ENCODE measurements at places on chromosomes 6 and 20.

DNA sequence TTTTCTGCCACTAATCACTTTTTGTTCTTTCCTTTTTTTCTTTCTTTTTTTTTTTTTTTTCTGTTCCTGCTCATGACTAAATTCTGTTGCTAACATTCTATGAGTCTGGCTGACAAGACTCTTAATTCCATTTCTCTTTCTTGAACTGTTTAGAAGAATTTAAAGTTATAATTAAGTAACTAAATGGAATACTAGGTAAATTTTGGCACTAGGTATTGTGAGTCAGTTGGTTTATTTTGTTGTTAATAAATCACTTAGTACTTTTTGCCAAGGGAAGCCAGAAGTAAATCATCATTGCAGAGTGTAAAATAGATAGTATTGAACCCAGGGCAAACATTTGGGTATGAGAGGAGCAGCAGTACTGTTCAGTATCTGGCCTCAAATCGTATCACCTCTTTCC lies 42.0 kb upstream of the PRDM1 start:
- no peak for DNase-seq

DNA sequence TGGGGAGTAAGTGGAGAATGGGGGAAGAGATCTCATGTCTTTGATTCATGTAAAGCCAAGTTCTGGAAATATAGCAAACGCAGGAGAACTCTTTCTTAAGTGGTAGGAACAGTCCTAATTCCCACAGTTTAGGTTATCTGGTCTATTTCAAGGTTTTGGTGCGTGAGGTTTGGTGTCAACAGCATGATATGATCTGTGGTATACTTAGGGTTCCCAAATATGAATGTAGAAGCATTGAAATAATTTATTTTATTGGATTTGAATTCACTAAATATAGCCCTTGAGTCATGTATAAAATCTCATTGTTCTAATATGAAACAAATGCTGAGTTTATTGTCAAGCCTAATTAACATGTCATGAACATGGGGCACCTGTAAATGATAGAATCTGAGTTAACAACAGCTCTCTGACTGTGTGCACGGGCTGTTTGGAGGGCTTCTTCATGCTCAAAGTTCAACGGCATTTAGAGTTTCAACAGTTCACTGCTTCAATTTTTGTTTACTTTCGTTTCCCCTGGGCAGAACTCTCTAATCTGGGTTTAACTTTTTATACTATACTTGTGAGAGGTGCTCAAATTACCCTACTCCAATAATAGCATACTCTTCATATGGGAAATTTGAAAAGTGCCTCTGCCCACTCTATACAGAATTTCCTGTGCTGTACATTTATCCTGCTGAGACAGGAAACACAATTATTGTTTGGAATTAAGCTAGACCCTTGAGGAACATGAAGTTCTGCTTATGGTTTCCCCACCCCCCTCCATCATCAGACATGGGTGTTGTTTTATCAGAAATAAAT lies 236.3 kb upstream of the ZNF217 start:
- no peak for DNase-seq

GRCh38 chr6:98056955-98057354 lies 773.9 kb upstream of the MMS22L start:
- no peak for DNase-seq

GRCh38 chr6:20877008-20877937 lies 343.0 kb downstream of the CDKAL1 start:
- no peak for DNase-seq

GRCh38 chr20:9442858-9443257 lies 71.5 kb upstream of the LAMP5 start:
- no peak for DNase-seq

DNA sequence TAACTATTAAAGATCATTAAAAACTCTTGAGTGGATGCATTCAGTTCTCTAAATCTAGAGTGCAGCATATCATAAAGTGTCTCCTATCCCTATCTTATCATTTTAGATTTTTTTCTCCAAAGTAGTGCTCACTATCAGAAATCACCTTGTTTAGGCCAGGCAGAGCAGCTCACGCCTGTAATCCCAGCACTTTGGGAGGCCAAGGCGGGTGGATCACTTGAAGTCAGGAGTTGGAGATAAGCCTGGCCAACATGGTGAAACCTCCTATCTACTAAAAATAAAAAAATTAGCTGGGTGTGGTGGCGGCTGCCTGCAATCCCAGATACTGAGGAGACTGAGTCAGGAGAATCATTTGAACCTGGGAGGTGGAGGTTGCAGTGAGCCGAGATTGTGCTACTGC lies 368.9 kb downstream of the PRKN start:
- no peak for DNase-seq

- DNase-seq, result no peak
Observed at GRCh38 chr6:21348146-21348503, 245.4 kb upstream of the SOX4 start.

GRCh38 chr6:123925842-123926399 lies 122.3 kb downstream of the NKAIN2 start:
- DNase-seq, result no peak

GRCh38 chr20:46230801-46231282 lies 77.5 kb downstream of the CDH22 start:
- DNase-seq, result no peak

Data from central memory CD4-positive, alpha-beta T cell (primary cell).